AG09319 (cell line): ENCODE measurements at places on chromosomes 4 and X.
A peak's percentile ranks its signal among the peaks of the same experiment; 100 is the strongest.

GRCh38 chr4:64796581-64796980 is 387.3 kb upstream of the TECRL start:
- DNase-seq: no peak

DNA sequence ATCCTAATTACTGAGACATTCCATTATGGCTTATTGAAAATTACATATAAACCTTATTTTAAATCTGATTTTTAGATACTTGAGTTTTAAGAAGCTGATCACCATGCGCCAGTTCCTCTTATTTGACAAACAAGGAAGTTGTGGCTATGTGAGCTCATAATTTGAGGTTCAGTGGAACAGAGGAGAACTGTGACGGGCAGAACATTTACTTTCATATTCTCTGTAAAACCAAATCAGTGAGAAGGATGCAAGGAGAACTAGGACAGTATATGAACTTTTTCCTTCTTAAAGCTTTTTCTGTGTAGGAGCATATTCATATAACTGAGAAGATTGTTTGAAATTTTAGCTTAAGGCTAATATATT is 25.3 kb downstream of the STIM2 start:
- no peak for DNase-seq

GRCh38 chr4:151646322-151646721 is 114.5 kb downstream of the GATB start:
- DNase-seq: no peak

GRCh38 chr4:25367004-25367621 is 9.9 kb upstream of the ANAPC4 start:
- no peak for DNase-seq

DNA sequence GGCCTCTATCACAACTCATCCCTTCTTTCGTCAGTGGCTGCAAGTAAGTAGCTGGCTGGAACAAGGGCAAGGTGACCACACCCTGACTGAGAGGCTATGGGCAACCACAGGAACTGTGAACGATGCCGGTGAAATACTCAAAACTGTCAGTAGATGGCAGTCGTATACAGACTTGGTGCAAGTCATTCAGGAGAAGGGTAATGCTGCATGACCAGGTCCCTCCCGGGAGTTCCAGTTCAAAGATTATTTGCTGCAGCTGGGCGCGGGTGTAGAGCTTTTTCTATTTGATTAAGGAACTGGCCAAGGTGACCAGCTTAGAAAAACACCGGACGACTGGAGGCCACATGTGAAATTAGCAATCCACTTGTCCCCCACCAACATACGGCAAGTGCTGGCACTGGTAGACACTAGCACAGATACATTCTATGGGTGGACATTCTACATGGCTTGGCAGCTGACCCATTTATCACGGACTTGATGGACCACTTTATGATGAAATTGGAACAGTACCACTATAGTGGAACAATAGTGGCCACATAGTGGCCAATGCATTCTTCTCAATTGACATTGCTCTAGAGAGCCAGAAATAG is 726.6 kb downstream of the TRAM1L1 start:
- peak; percentile 29 for DNase-seq

DNA sequence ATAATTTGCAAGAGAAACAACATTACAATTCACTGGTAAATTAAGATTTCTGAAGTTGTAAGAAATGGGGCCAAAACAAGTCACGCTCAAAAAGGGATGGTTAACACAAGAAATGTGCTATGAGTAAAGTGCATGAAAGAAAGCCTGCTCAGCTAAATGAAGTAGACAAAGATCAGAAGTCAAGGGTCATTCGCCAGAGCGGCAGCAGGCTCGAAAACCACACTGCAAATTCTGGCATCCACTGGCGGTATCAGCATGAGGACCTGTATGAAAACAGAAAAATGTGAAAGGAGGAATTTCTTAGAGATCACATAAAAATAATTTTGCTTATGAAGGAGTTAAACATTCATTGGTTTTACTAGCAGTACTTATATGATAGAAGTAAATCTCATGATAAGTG is 49.6 kb downstream of the FBXL5 start:
- DNase-seq: no peak

DNA sequence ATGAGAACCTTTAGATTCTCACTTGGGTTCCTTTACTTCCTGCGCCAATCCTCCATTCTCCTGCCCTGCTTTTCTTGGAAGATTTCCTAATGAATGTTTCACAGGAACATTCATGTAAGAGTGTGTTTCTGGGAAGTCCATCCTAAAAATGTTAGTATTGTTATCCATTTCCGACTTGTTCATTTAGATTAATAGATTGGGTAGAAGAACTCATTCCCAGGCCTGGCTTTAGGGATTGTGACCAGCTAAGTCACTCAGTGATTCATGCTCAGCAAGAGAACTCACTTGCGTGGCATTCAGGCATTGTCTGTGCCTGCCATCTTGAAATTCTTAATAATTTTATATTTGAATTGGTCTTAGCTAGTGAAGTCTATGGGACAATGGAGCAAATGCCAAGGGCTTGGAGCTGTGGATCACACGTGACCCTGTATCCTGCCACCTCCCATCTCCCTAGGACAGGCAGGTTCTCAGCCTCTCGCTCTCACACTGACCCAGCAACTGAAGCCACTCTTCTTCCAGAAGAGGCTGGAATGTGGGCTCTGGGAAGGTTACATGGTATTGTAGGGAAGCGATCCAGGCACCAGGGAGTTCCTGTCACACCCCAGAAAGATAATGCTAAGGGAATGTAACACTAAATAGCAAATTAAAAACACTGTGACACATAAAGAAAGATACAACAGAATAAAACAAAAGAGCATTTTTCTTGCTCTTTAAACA is 562.1 kb downstream of the TMA16 start:
- DNase-seq: no peak

- DNase-seq: no peak
Observed at GRCh38 chrX:115339441-115340025, 50.0 kb downstream of the LUZP4 start.

- no peak for DNase-seq
Observed at GRCh38 chr4:170038769-170039168, 12.6 kb upstream of the MFAP3L start.

DNA sequence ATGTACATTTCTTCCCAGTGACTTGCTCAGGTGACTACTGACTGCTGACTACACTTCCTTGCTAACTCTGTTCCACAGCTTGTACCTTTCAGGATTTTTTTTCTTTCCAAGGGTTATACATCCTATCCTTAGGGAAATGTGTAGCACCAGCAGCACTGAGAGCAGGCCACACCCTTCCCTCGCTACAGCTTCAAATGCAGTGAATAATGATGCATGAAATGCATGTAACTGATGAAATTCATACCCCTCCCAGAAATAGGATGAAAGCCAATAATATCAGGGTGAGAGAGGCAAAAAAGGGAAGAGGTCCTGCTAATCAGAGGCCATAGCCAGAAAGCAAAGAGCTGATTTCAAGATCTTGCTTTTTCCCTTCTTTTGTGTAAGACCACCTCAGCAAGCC is 6.2 kb upstream of the FGF16 start:
- DNase-seq: no peak

- no peak for DNase-seq
Observed at GRCh38 chr4:122744229-122744628, 11.7 kb downstream of the BBS12 start.

GRCh38 chr4:102447413-102447812 is 53.7 kb upstream of the NFKB1 start:
- DNase-seq: no peak

GRCh38 chr4:126752126-126752525 is 880.6 kb upstream of the INTU start:
- DNase-seq: no peak

- no peak for DNase-seq
Observed at GRCh38 chrX:132909643-132910042, 48.8 kb downstream of the HS6ST2 start.

DNA sequence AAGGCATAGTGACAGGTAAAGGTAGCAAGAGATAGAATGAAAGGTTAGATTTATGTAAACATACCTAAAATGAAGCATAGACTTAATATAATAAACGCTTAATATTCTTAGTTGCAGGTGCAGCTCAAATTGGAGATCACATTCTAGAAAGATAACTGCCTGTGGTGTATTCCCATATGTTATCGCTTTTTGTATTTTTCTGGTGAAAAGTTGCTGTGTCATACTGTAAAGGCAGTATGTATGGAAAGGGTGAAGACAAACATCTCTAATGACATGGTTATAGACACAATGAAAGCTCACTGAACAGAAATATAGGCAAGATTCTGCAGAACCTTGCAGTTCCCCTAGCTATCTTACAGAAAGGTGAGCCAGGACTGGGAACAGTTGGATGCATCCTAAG is 240.3 kb downstream of the DCLK2 start:
- DNase-seq: no peak

GRCh38 chr4:53043055-53043454 is 180.9 kb downstream of the RASL11B start:
- DNase-seq: no peak

GRCh38 chrX:95797344-95797743 is 887.3 kb upstream of the DIAPH2 start:
- DNase-seq: no peak

GRCh38 chrX:84168095-84168494 is 19.9 kb downstream of the RPS6KA6 start:
- DNase-seq: no peak

DNA sequence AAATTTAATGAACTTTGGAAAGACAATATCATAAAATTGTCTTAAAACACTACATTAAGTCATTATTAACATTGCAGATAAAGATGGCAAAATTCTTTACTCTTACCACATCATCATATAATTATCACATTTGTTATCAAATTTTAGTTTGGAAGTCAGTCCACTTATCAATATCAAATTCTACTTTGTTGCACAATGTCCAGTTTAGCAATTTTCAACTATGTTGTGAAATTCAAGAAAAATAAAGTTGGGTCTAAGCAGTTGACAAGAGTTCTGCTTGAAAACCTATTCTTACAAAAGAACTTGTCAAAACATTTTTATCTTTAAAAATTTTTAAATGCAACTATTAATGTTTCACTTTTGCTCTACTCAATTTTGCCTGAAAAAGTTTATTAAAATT is 44.7 kb upstream of the TET2 start:
- DNase-seq: no peak

DNA sequence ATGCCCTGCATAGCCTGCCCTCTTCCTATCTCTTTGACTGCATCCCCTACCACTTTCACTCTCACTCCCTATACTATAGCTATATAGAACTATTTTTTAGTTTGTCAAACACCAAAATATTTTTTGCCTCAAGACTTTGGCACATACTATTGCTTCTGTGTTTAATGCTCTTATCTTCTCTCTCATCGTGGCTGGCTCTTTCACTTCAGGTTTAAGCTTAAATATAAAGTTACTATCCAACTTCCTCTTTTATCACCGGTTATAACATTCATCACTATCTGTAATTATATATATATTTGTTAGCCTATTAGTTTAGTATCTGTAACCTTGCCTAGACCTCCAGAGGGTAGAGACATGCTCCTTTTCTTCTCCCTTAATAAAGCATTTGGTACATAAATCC is 11.5 kb upstream of the HMGB2 start:
- no peak for DNase-seq

- no peak for DNase-seq
Observed at GRCh38 chr4:167555338-167556022, 321.2 kb upstream of the SPOCK3 start.

DNA sequence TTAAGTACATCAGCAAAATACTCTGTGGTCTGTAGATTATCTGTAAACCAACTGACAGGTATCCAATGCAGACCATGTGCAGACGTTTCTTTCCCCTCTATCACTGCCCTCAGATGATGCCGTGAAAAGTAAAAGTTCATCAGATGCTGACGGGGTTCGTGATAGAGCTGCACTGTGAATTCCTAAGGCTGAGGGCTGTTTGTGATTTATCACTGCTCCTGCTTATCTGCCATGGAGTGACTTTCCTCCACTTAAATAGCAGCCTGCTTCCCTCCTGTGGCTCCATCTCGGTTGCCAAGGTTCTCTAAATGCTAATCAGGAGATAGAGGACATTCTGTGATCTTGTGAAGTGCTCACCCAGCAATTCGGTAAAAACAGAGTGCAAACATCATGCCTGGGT is 89.3 kb upstream of the SRD5A3 start:
- no peak for DNase-seq

GRCh38 chr4:127327491-127327890 is 305.3 kb upstream of the INTU start:
- DNase-seq: no peak

DNA sequence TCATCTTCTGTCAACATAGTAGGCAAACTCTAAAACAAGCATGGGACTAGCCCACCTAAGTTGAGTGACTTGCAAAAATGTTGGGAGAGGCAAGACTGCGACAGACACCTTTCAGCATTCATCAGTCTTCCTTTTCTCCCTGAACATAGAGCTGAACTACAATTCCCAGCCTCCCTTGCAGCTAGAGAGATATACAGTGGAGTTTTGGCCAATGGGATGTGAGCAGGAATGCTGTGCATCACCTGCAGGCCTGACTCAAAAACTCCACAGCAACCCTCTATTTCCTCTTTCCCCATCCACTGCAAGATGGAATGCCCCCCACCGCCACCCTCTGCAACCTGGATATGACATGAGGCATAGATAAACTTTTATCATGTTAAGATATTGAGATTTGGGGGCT is 66.5 kb downstream of the PDHA1 start:
- DNase-seq: no peak

GRCh38 chr4:24472514-24473308 is 111.6 kb downstream of the DHX15 start:
- DNase-seq: peak; percentile 38

DNA sequence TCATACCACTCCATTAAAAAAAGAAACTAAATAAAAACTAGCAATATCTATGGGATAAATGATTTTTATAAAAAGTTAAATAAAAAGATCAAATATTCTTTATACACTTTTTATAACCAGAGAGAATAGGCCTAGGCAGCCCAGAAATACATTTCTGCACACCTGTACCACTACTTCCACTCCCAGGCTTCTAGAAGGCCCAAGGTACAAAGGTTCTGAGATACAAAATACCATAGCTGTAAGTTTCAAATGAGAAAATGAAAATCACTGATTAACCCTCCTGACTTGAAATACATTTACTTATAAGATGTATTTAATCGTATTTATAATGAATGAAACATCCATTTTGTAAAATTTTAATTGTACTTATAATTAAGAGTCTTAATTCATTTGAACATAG is 226.5 kb upstream of the MAB21L2 start:
- no peak for DNase-seq

DNA sequence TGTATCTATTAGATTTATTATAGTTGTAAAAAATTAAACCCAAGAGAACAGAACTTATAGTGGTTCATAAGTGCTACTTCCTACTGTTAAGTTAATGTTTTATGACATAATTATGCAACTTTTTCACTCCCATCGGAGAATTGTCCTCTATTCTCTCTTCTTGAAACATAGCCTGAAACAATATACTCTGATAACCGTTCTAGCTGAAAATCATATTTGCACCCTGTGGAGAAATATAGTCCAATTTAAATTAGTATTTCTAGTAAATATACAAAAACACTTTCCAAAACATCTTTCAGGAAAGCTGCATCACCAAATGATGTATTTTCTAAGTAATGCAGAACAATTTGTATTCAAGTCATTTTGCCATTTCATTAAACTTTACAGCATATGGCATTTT is 586.4 kb downstream of the PRR32 start:
- DNase-seq: no peak

DNA sequence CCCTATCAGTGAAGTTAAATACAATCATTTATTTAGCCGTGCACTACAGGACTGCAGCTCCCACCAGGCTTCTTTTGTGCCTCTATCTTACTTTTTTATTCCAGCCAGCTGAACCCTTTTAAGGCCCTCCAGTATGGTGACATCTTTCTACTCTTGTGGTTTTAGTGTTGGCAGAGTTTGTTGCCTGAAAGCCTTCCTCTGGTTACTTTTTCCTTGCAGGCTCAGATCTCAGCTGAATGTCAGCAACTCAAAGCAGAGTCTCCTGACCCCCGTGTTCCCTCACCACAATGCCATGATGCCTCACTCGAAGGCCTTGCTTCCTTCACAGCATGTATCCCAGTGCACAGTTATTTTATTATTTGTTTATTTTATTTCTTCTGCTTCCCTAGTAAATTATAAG is 818.9 kb upstream of the LCORL start:
- no peak for DNase-seq
